ENCODE measurements at places on chromosomes 12 and 14. TPM values are rescaled to one million over a fixed set of nuclear protein-coding genes. Genes with fewer than 3 reads are reported as not detected.

The TRPV4 gene
- total RNA-seq, result 0.13 TPM

The PTPRB gene
- 20.8 TPM for total RNA-seq

The MDGA2 gene
- 0.35 TPM for total RNA-seq

The PLD4 gene
- total RNA-seq, result 3.1 TPM

The VRTN gene
- total RNA-seq, result not detected

The FLVCR2 gene
- total RNA-seq, result 11.0 TPM

The CCDC184 gene
- 1.2 TPM for total RNA-seq

The SLC5A8 gene
- 0.04 TPM for total RNA-seq

GRCh38 chr12:39161465-39162085 lies 256.2 kb upstream of the CPNE8 start:
- no peaks in the 10 kb centered on the region for H3K36me3 ChIP-seq
- DNase-seq, result peak; percentile 42
- no peaks in the 10 kb centered on the region for H3K27me3 ChIP-seq
- no peak overlapping the region for H3K27ac ChIP-seq

DNA sequence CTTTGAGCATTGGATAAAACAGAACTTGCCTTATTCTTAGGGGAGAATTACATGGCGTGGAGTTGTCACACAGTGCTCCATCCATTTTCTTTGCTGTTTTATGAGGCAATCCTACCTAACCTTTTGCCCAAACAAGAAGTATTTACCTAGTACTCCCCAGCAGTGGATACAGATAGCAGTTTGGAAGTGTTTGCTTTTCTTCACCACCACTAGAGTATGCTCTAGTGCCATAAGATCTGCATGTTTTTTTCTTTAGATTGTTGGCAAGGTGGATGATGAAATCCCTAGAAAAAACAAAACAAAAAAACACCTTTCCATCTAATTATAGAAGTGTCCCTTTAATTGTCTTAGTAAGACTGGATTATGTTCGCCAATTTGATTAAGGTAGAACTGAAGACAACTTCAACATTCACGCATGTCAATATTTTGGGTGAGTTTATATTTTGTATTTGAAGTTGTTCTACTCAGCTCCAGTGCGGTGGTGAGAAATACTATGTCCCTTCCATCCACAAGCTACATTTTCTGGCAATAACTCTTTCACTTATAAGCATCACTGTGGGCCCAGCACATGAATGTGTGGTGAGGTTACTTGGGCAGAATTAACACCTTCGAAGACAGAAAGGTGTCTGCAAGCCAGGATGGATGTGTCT lies 23.6 kb upstream of the TMEM260 start:
- H3K4me3 ChIP-seq, result no peak overlapping the region
- H3K27me3 ChIP-seq, result peaks cover 2% of the 10 kb centered on the region

GRCh38 chr14:95855606-95856005 lies 21.0 kb upstream of the TUNAR start:
- no peak for DNase-seq
- H3K4me3 ChIP-seq, result no peak overlapping the region
- no peaks in the 10 kb centered on the region for H3K36me3 ChIP-seq
- no peak overlapping the region for H3K27ac ChIP-seq

- H3K27ac ChIP-seq, result no peak overlapping the region
- H3K4me3 ChIP-seq, result no peak overlapping the region
- no peaks in the 10 kb centered on the region for H3K27me3 ChIP-seq
- no peaks in the 10 kb centered on the region for H3K36me3 ChIP-seq
- H3K4me1 ChIP-seq, result no peaks in the 10 kb centered on the region
Observed at GRCh38 chr14:71592361-71592760, 339.9 kb upstream of the RGS6 start.

- no peaks in the 10 kb centered on the region for H3K36me3 ChIP-seq
- H3K27me3 ChIP-seq, result peaks cover 13% of the 10 kb centered on the region
- DNase-seq, result no peak
- H3K4me3 ChIP-seq, result no peak overlapping the region
- H3K27ac ChIP-seq, result no peak overlapping the region
Observed at GRCh38 chr14:97116546-97116945, 319.4 kb downstream of the VRK1 start.

GRCh38 chr14:22509036-22509709 lies 79.9 kb downstream of the DAD1 start:
- H3K36me3 ChIP-seq, result no peaks in the 10 kb centered on the region
- no peak for DNase-seq
- H3K4me1 ChIP-seq, result peaks cover 14% of the 10 kb centered on the region
- H3K27ac ChIP-seq, result no peak overlapping the region
- no peaks in the 10 kb centered on the region for H3K27me3 ChIP-seq

DNA sequence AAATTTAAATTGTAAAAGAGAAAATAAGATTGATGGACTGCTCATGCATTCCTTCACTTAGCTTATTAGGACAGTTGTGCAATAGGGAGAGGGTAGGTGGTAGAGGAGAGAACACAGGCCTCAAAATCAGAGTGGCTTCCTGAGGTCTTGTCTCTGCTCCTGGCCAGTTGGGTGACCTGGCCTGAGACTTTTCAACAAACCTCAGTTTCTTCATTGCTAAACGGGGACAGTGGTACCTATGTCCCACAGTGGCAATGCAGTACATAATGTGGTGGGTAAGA lies 2.6 kb downstream of the MAP3K12 start:
- no peak for DNase-seq
- H3K4me3 ChIP-seq, result peak overlapping the region; percentile 4
- no peaks in the 10 kb centered on the region for H3K36me3 ChIP-seq
- H3K27ac ChIP-seq, result peak overlapping the region; percentile 83

DNA sequence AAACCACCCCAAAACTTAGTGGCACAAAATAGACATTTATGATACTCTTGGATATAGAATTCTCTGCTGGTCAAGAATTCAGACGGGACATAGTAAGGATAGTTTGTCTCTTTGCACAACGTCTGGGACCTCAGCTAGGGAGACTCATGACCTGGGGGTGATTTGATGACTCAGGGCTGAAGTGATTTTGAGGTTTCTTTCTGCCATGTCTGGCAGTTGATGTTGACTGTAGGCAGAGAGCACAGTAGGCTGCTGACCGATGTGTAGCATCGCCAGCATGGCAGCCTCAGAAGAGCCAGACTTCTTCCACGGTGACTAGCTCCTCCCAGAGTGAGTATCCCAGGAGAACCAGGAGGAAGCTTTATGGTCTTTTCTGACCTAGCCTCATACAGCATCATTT lies 88.9 kb upstream of the FRMD6 start:
- H3K36me3 ChIP-seq, result no peaks in the 10 kb centered on the region
- no peak overlapping the region for H3K27ac ChIP-seq
- no peak for DNase-seq
- no peak overlapping the region for H3K4me3 ChIP-seq
- H3K27me3 ChIP-seq, result no peaks in the 10 kb centered on the region
- H3K4me1 ChIP-seq, result no peaks in the 10 kb centered on the region

GRCh38 chr12:79690142-79690637 lies 574 bp downstream of the PAWR start:
- no peaks in the 10 kb centered on the region for H3K36me3 ChIP-seq
- peaks cover 8% of the 10 kb centered on the region for H3K4me1 ChIP-seq

DNA sequence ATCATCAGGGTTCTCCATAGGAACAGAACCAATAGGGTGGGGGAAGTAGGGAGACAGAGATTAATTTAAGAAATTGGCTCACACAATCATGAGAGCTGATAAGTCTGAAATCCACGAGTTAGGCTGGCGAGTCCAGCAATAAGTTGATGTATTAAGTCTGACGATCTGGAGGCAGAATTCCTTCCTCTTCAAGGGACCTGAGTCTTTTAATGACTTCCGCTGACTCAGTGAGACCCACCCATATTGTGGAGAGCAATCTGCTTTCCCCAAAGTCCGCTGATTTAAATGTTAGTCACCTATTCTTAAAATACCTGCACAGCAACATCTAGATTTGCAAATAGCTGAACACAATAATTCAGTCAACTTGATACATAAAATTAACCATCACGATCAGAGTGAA lies 97.8 kb downstream of the SPTSSA start:
- DNase-seq, result no peak
- H3K27ac ChIP-seq, result no peak overlapping the region
- H3K36me3 ChIP-seq, result no peaks in the 10 kb centered on the region

GRCh38 chr14:81314443-81315175 lies 85.5 kb downstream of the STON2 start:
- H3K36me3 ChIP-seq, result no peaks in the 10 kb centered on the region
- DNase-seq, result no peak
- no peaks in the 10 kb centered on the region for H3K27me3 ChIP-seq
- H3K27ac ChIP-seq, result no peak overlapping the region
- peaks cover 12% of the 10 kb centered on the region for H3K4me1 ChIP-seq

- no peaks in the 10 kb centered on the region for H3K4me1 ChIP-seq
- no peaks in the 10 kb centered on the region for H3K27me3 ChIP-seq
- peak overlapping the region; percentile 94 for H3K4me3 ChIP-seq
- H3K36me3 ChIP-seq, result no peaks in the 10 kb centered on the region
- DNase-seq, result peak; percentile 78
- peak overlapping the region; percentile 99 for H3K27ac ChIP-seq
Observed at GRCh38 chr12:79934281-79935020, 446 bp downstream of the PPP1R12A start.

GRCh38 chr12:68460236-68460635 lies 128.1 kb upstream of the MDM1 start:
- H3K4me3 ChIP-seq, result no peak overlapping the region
- H3K4me1 ChIP-seq, result peaks cover 4% of the 10 kb centered on the region
- DNase-seq, result no peak
- no peaks in the 10 kb centered on the region for H3K36me3 ChIP-seq

DNA sequence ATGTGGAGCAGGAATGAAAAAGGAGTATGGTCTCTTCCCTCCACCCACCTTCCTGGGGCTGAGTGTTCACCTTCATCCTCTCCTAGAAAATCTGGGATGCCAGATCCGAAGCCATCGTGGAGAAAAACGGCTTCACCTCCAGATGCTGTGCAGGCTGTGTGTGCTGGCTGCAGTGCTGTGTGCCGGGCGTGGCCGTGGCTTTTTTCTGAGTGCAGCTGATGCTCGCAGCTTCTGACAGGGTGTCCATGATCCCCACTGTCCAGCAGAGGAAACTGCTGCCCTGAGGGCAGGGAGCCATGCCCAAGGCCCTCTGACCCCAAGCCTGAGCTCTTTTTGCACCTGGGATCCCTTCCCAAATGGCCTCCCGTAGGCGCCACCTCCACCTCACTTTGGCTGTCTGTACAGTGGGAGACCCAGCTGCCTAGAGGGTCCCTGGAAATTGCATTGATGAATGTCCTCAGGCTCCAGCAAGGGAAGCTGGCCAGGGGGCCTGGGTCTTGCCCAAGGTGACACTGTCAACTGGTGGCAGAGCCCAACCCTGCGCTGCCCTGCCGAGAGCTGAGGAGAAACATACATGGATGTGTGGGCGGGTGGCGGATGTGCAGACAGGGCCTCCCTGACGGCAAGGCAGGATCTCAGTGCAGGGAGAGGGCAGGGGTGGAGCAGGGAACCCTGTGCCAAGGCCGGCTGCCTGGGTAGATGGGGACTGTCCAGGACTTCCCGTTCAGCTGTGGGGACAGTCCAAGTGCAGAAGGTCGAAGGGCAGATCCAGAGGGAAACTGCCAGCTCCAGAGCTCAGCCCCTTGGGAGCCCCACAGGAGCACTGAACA lies 53.3 kb downstream of the BEGAIN start:
- DNase-seq, result peak; percentile 17
- H3K4me1 ChIP-seq, result peaks cover 15% of the 10 kb centered on the region
- no peak overlapping the region for H3K27ac ChIP-seq
- H3K4me3 ChIP-seq, result no peak overlapping the region
- no peaks in the 10 kb centered on the region for H3K27me3 ChIP-seq
- peaks cover 8% of the 10 kb centered on the region for H3K36me3 ChIP-seq

All from muscle of leg (tissue), 16 donors.